Epithelial cell of esophagus (primary cell): ENCODE measurements at places on chromosomes 3 and 15.

DNA sequence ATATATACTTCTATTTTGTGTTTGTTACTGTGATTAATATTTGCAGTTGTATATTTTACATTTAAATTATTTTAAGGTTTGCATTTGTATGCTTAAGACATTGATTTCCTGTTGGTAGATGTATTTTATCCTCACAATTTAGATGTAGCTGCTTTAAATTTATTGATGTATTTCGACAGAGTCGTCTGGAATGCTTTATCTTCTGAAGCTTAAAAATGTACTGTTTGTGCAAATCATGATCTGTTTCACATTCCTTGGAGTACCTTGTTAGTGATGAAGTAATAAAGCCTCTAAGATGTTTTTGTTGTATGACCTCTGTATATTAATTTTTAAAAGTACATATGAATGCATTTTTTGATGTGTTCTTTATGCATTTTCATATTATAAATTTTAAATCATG, 1.9 kb downstream of the CHD2 start:
- no peak for DNase-seq

DNA sequence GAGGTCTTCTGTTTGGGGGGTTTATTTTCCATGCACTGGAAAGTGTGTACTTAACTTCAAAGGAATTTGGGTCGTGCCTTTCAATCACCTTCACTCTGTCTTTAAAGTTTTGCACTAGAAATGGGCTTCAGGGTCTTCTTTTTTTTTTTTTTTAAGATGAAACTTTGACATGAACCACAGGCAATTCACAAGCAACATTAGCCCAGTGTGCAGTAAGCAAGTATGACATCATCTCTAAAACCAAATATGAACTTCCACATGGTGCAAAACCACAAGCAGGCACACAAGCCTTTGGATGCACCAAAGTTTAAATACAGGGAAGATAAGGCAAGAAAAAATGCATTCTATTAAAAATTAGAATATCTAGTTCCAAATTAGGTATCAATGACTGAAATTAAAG, 381.9 kb downstream of the ERC2 start:
- no peak for DNase-seq

GRCh38 chr15:95816591-95816990, 513.9 kb upstream of the NR2F2 start:
- DNase-seq = no peak

DNA sequence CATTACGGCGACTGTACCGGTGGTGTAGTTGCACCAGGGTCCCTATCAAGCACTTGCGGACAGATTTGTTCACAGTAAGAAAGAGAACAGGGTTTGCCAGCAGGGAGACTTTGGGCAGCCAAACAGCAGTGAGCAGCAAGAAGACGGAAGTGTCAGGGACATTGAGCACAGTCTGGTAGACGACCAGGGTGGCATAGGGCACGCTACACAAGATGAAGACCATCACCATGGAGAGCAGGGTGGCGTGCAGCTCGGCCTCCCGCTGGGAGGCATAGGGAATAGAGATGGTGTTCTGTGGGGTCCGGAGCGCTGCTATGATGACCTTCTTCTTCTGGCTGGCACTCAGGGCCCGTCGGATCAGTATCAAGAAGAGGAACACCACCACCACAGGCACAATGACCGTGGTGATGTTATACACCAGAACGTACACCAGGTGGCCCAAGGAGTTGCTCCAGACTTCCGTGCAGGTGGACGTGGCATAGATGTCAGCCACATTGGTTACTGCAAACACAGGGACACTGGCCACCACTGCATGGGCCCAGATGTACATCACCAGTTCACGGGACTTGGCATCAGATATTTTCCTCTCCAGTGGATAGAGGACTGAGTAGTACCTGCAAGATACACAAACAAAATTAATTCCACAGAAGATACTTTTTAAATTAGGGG, 19.1 kb upstream of the FSIP1 start:
- DNase-seq = peak; percentile 56

DNA sequence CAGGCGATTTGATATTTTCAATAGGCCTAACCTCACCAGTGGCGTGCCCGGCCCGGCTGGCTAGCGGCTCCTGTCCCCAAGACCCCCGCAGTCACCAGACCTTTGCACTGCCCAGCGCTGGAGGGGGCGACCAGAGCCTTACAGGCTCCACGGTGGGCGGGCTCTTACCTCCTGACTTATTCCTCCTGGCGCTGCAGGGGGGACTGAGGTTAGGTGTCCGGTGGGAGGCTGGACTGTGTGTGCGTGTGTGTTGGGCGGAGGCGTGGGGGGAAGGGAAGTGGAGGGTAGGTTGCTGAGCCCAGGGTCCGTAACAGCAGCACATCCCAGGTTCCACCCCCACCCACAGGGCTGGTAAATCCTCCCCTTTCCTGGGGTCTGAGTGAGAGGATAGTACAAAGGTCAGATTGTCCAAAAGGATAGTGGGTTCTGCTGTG, 27.5 kb upstream of the THRB start:
- no peak for DNase-seq

- no peak for DNase-seq
These were observed 76.7 kb upstream of the DCBLD2 start for GRCh38 chr3:98978068-98978811.

DNA sequence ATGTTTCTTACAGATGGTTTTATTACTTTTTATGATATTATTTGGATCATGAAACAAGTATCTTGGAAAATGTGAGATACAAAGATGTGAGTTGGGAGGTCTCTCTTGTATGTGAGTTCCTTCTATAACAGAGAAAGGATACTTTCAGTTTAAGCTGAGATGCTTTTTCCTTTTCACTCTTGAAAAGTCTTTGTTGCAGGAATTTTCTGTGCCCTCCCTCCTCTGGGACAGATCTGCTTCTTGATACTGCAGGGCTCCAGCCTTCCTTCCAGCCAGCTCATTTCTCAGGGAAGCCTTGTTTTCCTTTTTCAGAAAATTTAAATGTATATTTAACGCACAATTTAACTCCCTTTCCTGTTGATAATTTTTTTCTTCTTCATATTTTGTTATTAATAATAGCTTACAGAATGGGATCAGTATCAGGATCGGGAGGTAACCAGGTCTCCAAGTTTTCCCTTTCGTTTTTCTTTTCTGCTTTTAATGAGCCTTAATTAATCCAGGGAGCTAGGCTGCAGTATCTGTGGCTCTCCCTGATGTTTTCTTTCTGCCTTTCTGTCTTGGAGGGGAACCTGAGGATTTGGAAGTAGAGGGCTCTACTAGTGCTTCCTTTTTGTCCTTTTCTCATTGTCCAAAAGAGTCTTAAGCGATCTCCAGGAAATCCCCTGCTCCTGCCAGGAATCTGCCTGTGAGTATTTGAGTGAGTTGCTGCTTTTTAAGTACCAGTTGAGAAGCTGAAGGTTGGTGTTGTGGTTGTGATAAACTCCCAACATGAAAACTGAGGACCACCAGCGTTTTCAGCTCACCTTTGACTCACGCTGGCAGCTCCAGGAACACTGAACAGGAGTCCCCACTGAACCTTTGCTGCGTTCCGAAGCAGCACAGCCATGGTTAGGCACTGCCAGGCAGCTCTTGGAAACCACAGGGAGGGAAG, 105.7 kb downstream of the IGF1R start:
- DNase-seq = peak; percentile 47

GRCh38 chr3:13894096-13894806, 14.4 kb upstream of the WNT7A start:
- DNase-seq = no peak
